AML-193 (cell line): ENCODE measurements at places on chromosomes 6 and 20.

GRCh38 chr6:170032197-170032596 lies 258.7 kb downstream of the DLL1 start:
- no peak for DNase-seq

GRCh38 chr6:138099832-138100231 lies 7.4 kb downstream of the PERP start:
- no peak for DNase-seq

GRCh38 chr6:1612299-1612973 lies 2.7 kb downstream of the FOXC1 start:
- DNase-seq = no peak

DNA sequence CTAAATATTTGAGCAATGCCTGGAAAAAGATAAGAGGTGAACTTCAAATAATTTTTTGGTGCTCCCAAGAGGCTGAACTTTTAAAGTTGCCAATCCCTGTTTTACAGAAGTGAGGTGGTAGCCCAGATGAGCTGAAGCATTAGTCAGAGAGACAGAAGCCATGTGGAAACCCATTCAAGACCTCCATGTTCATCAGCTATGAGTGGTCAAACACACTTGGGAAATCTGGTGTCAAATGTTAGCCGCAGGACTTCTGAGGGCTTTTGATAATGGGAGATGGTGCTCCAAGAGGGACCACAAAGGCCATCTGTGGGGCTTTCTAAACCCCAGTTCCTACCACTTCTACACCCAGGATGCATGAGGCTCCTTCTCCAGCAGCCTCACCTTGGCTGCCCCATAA lies 77.5 kb upstream of the MRPS10 start:
- no peak for DNase-seq
